Foreskin keratinocyte (primary cell): ENCODE measurements at places on chromosomes 6 and 20. TPM values are rescaled to one million over a fixed set of nuclear protein-coding genes. Genes with fewer than 3 reads are reported as not detected.

Gene HMGCLL1
- total RNA-seq: not detected in 2 replicates

Gene DEFB124
- not detected in 2 replicates for total RNA-seq

Gene RIMS4
- total RNA-seq: not detected in 2 replicates

Gene BMP2
- total RNA-seq: 7.3 and 8.2 TPM in 2 replicates

Gene LCA5
- total RNA-seq: 1.9 and 2.4 TPM in 2 replicates
